ENCODE measurements at places on chromosomes 1 and 21.
A peak's percentile ranks its signal among the peaks of the same experiment; 100 is the strongest.

- DNase-seq: no peak
These were observed 26.3 kb upstream of the MAN1C1 start for GRCh38 chr1:25590096-25590824.

- no peak for DNase-seq
These were observed 222 bp upstream of the GIPC2 start for GRCh38 chr1:78045563-78045925.

DNA sequence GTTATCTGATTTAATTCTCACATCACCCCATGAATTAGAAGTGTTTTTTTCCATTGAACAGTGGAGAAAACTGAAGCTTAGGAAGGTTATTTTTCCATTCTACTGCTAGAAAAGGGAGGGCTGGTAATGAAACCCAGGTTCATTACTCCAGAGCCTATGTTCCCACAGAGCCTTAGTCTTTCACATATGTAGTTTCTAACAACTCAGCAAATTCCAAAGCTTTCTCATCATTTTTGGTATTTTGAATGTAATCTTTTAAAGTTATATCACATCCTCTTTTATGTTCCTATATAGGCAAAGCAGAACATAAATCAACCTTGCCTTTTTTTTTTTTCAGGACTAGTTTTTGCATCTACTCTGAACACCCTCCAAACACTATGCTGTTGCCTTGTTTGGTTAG lies 131.9 kb upstream of the BEND5 start:
- DNase-seq: no peak

- DNase-seq: no peak
These were observed 164.5 kb upstream of the BEND5 start for GRCh38 chr1:48940962-48941732.

DNA sequence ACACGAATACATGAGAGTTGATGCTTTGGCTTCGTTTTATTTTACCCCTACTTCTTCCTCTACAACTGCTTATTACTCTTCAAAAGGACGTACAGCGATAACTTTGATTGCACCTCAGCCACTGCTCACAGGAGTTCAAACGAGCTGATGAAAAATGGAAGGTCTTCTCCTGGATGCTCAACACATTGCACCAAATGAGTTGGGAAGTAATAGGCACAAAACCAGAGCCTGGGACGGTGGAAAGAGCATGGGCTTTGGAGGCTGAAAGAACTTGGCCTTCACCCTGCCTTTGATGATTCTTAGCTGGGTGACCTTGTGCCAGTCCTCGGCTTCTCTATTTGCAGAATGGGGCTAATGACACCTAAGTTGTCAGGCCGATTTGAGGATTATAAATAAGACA lies 4.8 kb downstream of the CD53 start:
- no peak for DNase-seq

GRCh38 chr1:240663169-240663879 lies 51.4 kb upstream of the GREM2 start:
- no peak for DNase-seq

GRCh38 chr1:245215071-245215470 lies 60.3 kb downstream of the KIF26B start:
- no peak for DNase-seq

GRCh38 chr1:9719978-9720722 lies 68.6 kb downstream of the PIK3CD start:
- DNase-seq: no peak

- DNase-seq: no peak
These were observed 49.4 kb downstream of the DYRK1A start for GRCh38 chr21:37415939-37416338.

- DNase-seq: no peak
These were observed 104.6 kb upstream of the SPATA6 start for GRCh38 chr1:48576565-48576964.

GRCh38 chr1:89762386-89762778 lies 58.5 kb upstream of the LRRC8D start:
- DNase-seq: no peak

- peak; percentile 65 for DNase-seq
These were observed 35.8 kb downstream of the EPHX1 start for GRCh38 chr1:225845571-225846259.

DNA sequence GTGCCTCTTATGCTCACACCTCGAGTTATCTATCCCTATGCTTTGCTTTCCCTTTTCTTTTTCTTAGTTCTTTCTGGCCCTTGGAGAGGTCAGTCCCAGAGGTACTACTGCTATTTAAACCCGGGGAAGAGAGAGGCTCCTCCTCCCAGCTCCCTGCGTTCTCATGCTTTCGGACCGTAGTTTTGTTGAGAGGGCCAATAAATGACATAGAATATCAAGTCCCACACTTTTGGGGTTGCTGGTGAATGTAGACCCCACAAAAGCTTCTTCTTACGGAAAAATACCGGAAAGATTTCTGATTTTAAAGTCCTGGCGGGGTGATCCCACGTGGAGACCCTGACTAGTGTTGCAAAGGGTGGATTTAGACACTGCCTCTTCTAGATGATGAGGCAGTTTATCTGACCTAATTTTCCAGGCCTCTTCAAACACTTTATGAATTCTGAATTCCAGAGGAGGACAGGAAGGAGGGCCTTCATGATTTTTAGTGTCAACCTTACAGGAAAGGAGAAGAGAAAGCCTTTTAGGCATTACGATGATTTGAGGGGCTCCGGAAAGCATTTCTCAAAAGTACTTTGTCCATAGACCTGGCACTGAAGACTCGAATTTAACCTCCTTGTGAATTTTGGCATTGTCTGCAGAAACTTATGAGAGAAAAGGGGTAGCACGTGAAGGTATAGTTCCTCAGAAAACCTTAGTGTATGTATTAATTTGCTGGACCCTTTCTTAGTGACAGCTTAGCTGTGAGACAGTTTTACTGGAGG lies 694 bp downstream of the TMEM167B start:
- no peak for DNase-seq

- peak; percentile 96 for DNase-seq
These were observed 775 bp downstream of the TMEM125 start for GRCh38 chr1:43270421-43271095.

DNA sequence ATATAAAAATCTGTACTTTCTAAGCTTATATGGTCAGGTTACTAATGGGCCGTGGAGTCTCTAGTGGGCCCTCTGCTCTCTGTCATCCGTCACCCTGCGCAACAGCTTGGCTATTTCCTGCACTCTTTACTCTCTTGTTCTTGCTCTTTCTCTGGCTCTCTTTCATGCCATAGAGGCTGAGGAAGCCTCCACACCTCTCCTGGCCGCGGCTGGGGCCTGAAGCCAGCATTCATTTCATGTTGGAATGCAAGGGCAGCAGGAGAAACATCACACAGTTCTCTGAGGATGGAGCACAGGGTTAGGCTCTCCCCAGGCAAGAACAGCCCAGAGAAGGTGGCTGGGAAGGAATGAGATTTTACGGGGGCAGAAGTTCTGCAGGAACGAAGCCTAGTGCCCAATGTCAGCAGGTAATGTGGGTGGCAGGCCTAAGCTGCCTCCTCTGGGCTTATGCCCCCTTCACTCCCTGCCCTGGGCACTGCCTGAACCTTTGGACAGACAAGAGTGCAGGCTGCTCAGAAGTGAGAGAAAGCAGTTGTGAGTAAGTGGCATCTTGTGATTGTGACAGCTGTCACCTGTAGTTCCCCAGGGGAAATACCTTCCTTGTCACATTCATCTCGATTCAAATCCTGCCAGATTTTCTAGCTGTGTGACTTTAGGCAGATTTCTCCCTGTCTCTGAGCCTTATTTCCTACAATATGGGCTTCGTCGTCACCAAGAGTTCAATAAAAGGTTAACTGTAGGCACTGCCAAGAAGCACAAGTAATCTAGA lies 3.6 kb upstream of the FHAD1 start:
- no peak for DNase-seq

DNA sequence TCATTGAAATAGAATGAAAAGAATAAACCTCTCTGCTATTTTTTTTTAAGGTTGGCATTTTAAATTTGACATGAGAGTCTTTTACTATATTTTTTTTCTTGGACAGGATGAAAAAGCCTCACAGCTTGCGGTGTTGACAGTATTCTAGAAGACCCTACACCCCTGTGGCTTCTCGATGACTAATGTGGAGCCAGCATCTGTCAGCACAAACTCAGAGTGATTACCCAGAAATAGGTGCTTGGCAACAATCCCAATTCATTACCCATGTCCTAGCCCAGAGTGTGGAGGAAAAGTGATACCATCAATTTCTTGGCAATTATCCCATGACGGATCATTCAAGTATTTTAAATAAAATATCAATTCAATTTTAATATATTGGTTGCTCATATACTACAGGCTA lies 186.8 kb upstream of the MAP1LC3C start:
- no peak for DNase-seq

GRCh38 chr1:18178111-18178510 lies 70.5 kb downstream of the IGSF21 start:
- DNase-seq: no peak

- no peak for DNase-seq
These were observed 40.8 kb upstream of the NEXN start for GRCh38 chr1:77847621-77848080.

DNA sequence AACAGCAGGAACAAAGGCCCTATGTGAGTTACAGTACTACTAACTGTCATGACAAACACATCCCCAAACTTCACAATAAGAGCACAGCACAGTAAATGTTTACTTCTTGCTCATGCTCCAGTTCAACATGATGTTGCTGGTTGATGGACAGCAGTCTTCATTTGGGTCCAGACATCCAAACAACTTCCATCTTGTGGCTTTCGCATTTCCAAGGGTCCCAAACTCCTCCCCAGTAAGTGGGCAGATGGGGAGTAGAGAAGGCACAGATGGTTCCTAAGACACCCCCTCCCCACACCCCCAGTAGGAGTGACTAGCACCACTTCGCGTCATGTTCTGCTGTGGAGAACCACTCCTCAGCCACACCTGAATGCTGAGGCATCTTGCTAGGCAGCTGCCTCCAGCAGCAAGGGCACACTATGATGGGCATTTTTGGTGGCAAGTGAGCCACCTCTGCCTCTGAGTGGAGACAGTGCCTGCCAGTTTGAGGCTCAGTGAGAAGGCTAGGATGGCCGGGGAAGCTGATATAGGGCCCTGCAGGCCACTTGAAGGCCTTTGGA lies 32.7 kb upstream of the CD2 start:
- no peak for DNase-seq

- DNase-seq: no peak
These were observed 17.7 kb downstream of the DDAH1 start for GRCh38 chr1:85447006-85447943.

DNA sequence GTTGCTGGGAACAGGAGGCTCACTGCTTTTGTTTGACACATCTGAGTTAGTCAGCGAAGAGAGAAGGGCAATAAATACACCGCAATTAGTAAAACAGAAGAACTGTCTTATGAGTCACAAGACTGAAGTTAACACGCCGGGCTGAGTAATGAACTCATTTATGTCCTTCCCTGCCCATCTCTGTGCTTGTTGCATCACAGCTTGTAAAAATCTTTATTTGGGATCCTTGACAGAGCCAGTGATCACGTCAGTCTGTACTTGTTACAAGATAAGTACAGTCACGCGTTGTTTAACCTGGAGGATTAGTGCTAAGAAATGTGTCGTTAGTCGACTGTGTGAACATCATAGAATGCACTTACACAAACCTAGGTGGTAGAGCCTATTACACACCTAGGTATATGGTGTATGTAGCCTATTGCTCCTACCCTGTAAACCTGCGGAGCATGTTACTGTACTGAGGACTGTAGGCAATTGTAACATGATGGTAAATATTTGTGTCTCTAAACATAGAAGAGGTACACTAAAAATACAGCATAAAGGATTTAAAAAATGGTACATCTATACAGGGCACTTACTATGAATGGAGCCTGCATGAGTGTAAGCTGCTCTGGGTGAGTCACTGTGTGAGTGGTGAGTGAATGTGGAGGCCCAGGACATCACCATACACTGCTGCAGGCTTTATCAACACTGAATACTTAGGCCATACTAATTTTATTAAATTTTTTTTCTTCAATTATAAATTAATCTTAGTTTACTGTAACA lies 272.2 kb downstream of the TNR start:
- DNase-seq: no peak

DNA sequence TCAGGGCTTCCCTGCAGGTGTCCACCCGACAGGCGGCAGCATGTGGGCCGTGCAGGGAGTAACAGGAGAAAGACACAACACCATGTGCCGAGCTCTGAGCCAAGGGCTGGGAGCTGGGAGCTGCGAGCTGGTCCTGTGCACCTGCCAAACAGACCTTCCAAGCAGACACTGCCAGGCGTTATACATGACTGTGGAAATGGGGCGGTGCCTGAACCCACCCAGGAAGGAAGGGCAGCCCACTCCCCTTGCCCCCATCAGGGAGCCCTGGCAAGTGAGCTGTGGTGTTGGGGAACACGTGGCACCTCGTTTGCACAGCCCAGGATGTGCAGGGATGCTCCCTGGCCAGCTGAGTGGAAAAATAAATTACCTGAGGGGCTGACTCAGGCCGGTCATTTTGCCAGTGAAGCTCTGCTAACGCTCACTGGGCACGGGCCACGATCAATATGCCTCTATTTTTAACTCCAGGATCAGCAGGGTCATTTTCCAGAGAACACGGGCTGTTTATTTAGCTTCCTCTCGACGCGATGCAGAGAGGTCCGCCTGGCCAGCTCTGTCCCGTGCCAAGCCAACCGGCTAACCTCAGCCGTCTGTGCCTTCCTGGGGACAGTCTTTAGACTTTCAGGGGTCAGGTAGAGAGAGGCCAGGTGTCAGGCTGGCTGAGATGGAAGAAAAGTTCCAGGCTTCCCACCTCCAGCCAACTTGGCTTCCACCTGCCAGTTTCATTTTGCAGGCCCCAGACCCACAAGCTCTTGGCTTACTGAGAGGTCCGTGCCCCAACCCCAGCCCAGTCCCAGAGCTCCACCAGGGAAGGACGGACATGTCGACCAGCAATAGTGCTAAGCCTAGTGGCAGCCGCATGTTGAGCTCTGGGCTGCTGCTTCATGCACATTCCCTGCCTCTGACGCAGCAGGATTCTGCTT lies 196.7 kb upstream of the VAMP3 start:
- DNase-seq: peak; percentile 57

DNA sequence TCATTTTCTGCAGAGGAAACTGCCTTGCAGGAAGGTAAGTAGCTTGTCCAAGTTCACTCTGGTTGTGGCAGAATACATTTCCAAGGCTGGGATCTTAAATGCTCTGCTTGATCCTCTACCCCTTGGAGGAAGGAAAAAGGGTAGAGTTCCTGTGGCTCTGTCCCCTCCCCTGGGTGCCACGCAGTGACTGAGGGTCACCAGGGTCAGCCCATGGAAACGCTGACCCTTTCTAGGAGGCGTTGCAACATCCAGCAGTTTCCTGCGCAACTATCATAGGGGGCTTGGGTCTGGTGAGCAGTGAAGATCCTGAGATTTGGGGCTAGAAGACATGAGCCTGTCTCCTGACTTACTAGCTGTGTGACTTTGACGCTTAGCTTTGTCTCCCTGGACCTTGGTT lies 29.4 kb upstream of the EPS8L3 start:
- no peak for DNase-seq

- no peak for DNase-seq
These were observed 98.8 kb upstream of the DUSP10 start for GRCh38 chr1:221840511-221841243.

DNA sequence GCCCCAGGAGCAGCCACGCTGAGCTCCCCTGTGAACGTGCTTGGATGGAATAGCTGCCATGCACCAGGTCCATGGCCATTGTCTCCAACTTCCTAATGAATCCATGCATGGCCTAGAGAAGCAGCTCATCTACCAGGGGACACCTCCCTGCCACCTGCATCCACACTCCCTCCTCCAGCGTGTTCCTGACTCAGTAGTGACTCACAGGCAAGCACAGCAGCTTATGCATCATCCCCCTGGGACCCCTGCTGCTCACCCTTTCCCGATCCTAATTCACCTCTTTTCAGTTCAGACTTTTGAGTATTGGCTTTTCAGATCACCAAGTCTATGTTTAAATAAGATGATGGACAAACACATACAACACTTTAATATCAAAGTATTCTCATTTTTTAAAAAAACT lies 39.9 kb upstream of the TADA1 start:
- no peak for DNase-seq
